ENCODE measurements at places on chromosomes 5 and 9. TPM values are rescaled to one million over a fixed set of nuclear protein-coding genes. Genes with fewer than 3 reads are reported as not detected.
A peak's percentile ranks its signal among the peaks of the same experiment; 100 is the strongest.

The LOX gene
- total RNA-seq = 9.2 TPM

The ADAMTSL2 gene
- total RNA-seq = 32.1 TPM

The CEL gene
- total RNA-seq = 1.0 TPM

The LARP1 gene
- total RNA-seq = 155 TPM

The PCDHB6 gene
- total RNA-seq = 2.0 TPM

The CHMP5 gene
- total RNA-seq = 65.2 TPM

The C9orf43 gene
- 0.50 TPM for total RNA-seq

The PCDHGA4 gene
- total RNA-seq = 3.9 TPM

The GRM6 gene
- not detected for total RNA-seq

DNA sequence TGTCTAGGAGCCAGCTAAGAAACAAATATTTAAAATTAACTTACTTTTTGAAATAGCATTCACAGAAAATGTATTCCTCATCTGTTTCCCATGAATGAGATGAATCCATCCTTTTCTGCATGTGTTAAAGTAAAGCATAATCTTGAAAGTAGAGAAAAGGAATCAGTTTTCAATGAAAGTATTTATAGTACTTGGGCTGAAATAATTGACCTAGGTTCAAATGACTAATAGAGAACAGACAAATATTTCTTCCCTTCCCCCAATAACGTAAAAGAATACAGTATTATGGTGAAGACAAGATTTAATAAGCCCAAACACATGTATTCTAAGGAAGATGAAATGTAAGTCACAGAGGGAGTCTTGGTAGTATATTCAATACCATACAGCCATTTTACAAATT lies 403.5 kb downstream of the ZNF608 start:
- DNase-seq = no peak

GRCh38 chr9:33246269-33246860 lies 6.4 kb downstream of the SPINK4 start:
- no peak for DNase-seq

GRCh38 chr5:68968429-68968828 lies 125.4 kb upstream of the SLC30A5 start:
- DNase-seq = no peak

DNA sequence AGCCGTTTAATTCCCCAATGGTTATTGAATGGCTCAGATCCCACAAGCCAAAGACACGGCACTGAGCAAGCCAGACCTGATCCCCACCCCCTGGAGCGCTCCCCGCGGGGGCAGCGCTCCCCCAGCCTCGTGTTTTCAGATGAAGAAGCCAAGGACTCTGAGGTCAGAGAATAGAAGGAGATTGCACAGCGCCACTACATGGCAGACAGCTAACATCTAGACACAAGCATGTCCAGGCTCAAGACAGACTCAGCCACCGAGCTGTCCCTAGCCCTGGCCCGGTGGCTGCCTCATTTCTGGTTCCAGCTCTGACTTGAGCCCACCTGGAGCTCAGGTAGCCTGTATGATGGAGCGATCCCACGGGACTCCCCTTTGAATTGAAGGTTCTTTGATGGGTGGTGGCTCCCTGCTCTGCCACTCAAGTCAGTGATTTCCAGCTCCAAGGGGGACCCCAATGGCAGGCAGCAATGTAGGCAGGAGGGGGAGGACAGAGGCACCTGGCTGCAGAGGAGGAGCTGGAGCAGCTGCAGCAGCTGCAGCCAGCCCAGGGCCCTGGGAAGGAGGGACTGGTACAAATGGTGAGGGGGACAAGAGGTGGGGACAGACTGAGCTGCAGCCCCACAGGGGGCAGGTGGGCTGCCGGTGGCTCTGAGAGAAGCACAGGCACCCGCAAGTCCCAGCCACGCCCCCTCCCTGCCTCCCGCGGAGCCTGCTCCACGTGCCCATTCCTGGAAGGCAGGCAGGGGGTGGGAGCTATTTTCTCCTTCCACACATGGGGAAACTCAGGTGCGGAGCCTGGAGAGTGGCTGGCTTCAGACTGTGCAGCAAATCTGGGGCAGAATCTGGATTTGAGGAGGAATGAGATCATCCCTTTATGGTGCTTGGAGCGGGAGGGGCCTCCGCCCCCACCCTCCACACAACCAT lies 40.2 kb downstream of the NTNG2 start:
- DNase-seq = no peak

DNA sequence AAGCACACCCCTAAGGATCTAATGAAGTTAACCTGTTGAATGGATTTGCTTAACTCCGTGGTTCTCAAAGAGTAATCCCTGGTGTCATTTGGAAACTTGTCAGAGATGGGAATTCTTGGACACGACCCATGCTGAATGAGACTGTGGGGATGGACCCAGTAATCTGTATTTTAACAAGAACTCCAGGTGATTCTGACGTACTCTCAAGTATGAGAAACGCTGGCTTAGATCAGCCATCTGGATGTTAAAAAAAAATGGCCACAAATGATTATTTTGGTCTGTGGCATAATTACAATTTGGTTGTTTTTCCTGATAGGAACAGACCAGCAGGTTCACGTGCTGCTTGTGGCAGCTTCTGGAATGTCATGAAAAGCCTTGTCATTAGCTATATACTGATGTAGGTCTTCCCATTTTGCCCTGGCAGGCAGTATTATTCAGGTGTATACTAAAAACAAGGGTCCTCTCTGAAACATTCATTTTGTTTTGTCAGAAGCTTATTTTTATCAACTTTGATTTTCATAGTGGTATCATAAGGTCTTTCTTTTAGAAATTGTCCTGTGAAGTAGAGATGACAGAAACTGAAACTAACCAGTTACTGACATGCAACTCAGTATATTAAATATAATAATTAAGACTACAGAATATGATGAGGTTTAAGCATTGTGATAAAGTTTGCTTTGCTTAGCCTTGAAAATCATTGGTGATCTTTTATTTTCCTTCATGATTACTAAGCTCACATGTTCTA lies 15.4 kb downstream of the CPEB4 start:
- DNase-seq = no peak

GRCh38 chr5:104283136-104283535 lies 720.5 kb upstream of the NUDT12 start:
- DNase-seq = no peak

GRCh38 chr5:125152044-125152443 lies 405.6 kb upstream of the ZNF608 start:
- DNase-seq = no peak

- DNase-seq = no peak
Observed at GRCh38 chr9:97627624-97628023, 5.5 kb downstream of the TSTD2 start.

DNA sequence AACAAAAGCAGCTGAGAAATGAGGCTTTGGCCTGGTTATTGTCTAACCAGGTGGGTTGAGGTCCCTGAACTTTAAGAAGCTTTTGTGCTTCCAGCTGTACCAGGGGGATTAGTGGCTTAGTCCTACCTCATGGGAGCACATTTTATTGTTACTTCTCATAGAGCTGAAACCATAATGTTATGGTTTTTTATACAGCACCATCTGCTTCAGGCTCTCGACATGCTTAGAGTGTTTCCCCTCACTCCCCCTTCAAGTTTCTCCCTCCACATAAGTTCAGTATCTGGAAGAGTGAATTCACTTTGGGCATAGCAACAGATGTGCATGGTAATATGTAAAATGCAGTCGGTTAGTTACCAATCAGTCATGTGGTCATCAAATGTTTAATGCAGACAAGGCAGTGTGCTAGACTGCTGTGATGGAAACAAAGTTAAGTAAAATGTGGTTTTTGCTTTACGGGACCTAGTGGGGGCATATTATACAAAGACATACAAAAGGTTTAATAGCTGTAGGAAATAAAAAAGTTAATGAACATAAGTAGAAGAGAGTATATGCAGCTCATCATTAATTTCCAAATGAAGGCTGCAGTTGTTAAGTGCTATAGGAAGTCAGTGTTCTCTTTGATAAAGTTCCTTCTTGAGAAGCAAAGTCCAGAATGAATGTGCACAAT lies 95.9 kb upstream of the SPRY4 start:
- no peak for DNase-seq

- no peak for DNase-seq
Observed at GRCh38 chr5:119808474-119808873, 179.1 kb downstream of the FAM170A start.

GRCh38 chr9:112119225-112120029 lies 55.7 kb downstream of the SUSD1 start:
- DNase-seq = peak; percentile 63

DNA sequence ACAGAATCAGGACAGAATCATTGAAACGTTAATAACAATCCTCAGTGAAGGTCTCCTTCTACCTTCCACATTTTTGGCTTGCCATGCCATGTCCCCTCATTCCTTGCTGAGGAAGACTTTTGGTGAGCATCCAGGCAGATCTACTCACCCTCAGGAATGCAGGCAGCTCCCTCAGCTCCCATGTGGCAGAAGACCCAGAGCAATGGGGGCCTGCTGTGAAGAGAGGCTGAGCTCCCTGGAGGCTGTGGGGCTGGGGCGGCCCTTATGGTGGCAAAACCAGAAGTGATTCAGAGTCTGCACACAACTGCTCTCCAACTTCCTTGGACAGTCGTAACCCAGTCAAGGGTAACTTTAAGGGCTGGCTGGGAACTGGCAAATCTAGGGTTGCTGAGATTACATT lies 247.2 kb upstream of the EFNA5 start:
- DNase-seq = no peak
